Head of caudate nucleus (tissue), 42 donors: ENCODE measurements at places on chromosomes 1 and 21.

DNA sequence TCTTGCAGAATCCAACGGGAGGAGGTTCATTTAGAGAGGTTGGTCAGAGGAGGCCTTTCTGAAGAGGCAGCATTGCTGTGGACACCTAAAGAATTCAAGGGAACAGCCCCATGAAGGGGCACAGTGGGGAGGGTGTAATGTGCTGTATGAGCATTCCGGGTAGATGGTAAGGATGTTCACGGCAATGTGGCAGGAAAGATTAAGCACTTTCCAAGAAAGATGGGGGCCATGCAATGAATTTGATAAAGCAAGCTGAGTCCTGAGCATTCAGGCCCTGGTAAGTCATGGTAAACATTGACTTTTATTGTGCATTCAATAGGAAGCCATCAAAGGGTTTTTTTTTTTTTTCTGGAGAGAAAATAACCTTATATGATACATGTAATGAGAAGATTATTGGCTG lies 166.6 kb downstream of the GREM2 start:
- no peak for DNase-seq

- DNase-seq: no peak
Measured at GRCh38 chr1:67708606-67709005, 23.6 kb downstream of the GADD45A start.

DNA sequence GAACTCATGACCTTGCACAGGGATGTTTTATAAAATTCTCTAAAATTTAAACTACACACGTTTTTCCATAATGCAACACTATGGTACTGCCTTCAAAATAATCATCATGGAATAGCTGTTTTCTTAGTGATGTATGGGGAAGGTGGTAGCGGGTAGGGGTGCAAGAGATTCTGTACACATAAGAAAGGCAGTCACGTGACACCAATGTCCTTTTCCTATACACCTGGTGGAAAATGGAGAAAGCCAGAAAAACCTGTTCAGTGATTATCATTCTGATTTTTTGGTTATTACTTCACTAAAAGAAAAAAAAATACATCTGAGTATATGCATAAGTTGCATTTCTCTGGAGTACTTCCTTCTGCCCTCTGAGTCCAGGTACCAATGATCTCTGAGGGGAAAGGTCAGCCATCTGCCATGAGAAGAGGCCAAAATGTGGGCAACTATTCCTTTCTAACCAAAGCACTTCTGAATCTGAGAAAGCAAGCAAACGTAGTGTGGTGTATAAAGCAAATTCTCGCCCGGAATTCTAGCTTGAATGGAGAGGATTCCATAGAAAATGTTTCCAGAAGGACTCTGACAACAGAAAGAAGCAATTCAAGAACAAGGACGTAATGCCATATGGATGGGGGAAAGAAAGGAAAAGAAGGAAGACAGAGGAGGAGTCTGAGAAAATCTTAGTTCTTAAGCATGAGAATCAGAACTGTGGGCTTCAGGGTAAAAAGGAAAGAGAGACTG lies 137.3 kb downstream of the RERE start:
- DNase-seq: no peak

DNA sequence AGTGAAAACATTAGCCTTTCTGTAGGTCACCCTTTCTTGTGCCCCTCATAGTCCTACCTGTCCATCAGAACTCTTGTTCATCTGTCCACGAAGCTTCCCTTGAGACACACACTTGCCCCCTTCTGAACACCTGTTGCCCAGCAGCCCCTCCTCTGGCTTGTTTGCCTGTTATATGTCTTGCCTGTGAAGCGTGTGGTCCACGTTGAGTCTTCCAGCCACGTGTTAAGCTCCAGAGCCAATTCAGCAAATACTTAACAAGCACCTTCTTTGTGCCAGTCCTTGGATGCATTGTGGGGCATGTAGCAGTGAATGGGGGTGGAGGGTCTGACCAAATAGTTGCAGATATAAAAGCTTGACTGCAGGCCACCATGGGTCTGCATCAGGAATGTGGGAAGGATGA lies 66.6 kb downstream of the MAN1C1 start:
- DNase-seq: no peak

- no peak for DNase-seq
Measured at GRCh38 chr21:44496564-44497550, 41.5 kb downstream of the LRRC3 start.

DNA sequence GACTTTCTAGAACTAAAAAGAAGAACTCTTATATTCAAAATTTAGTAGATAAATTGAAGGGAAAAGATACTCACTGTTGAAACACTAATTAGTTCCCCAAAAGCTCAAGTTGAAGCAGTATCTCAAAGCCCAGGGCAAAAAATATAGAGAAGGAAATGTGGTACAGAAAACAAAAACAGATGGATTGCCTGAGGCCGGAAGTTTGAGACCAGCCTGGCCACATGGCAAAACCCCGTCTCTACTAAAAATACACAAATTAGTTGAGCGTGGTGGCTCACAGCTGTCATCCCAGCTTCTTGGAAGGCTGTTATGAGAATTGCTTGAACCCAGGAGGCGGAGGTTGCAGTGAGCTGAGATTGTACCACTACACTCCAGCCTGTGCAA lies 36.0 kb downstream of the FAM177B start:
- DNase-seq: peak; percentile 28

GRCh38 chr1:213623064-213623581 lies 364.6 kb upstream of the PROX1 start:
- DNase-seq: no peak

DNA sequence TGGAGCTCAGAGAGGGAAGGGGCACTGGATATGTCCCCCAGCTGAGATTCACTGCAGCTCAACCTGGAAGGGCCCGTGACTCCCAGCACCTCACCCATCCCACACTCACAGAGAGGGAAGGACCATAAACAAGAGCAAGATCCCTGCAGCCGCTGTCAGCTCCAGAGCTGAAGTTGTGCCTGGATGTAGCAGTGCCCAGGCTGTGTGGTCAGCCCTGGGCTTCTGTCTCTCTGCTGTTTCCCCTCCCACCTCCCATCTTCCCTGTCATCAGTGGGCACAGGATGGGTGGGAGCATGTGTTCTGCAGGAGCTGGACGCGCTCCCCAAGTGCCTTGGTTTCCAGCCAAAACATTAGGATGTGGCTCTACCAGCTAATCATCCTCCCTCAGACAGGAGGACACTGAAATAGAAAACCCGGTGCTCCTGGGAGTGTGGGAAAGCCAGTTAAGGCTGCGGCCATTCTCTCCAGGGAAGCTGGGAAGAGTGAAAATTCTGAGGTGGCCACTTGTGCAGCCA lies 282.7 kb downstream of the NPHP4 start:
- DNase-seq: no peak

GRCh38 chr1:228652116-228652515 lies 83.2 kb upstream of the RHOU start:
- no peak for DNase-seq

- no peak for DNase-seq
Measured at GRCh38 chr1:3246251-3246650, 177.2 kb downstream of the PRDM16 start.

DNA sequence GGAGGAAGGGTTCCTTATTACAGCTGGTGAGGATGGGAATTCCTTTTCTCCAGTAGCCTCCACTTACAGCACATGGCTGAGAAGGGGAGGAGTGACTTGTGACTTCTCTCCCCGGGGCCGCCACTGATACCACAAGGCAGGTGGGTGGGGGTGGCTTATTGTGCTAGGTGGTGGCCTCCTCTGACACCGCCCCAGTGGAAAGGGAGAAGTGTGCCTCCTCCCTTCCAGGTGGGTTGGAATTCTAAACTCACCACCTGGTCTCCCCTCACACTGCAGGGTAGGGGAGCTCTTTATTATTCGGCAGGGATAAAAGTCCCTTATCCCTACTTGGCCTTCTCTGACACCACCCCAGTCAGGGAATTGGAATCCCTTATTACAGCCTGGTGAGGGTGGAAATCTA lies 89.5 kb downstream of the CCDC30 start:
- DNase-seq: no peak

DNA sequence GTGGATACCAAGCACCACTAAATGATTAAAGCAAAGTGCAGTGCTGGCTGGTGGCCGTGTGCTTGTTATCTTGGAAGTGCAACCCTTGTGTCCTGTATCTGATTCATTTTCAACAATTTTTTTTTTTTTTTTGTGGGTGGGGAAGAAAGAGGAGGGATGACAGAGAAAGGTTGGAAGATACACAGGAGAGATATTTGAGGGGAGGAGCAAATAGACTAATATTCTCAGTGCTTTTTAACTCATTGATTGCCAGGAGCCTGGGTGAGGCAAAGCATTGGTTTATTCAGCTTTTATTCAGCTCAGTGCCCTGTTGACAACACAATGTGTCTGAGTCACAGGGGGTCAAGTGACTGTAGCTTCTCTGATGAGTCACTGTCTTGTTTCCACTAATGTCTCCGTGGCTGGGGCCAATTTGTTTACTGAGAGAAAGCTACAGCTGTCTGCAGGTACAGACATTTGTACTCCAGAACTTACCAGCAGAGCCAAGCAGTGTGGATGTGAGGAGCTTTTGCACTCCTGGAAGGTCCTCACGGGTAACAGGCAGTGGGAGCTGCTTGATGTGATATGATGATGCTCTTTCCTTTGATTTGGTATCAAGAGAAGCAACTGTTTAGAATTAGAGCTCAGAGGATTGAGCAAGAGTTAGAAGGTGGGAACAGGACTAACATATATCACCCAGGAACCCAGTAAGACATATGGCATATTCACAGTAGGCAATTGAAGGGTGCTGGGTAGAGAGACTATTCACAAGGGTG lies 23.6 kb upstream of the DNM3 start:
- DNase-seq: peak; percentile 24

GRCh38 chr1:72846476-72847278 lies 564.3 kb upstream of the NEGR1 start:
- no peak for DNase-seq
